AG04450 (cell line): ENCODE measurements at places on chromosomes 3 and 15. TPM values are rescaled to one million over a fixed set of nuclear protein-coding genes. Genes with fewer than 3 reads are reported as not detected.

GRCh38 chr3:158352551-158352950 is 218.4 kb upstream of the MLF1 start:
- no peak for DNase-seq

TRPM1 gene
- not detected in 2 replicates for polyA plus RNA-seq

MAN2C1 gene
- 32.5 and 37.9 TPM in 2 replicates for polyA plus RNA-seq

- DNase-seq: no peak
These were observed 959 bp downstream of the SFMBT1 start for GRCh38 chr3:53044711-53045517.

CELSR3 gene
- 0.55 and 0.73 TPM in 2 replicates for polyA plus RNA-seq

- no peak for DNase-seq
These were observed 24.8 kb upstream of the RIOX2 start for GRCh38 chr3:97996988-97997387.

- no peak for DNase-seq
These were observed 10.1 kb downstream of the AGTR1 start for GRCh38 chr3:148707601-148708380.

DNA sequence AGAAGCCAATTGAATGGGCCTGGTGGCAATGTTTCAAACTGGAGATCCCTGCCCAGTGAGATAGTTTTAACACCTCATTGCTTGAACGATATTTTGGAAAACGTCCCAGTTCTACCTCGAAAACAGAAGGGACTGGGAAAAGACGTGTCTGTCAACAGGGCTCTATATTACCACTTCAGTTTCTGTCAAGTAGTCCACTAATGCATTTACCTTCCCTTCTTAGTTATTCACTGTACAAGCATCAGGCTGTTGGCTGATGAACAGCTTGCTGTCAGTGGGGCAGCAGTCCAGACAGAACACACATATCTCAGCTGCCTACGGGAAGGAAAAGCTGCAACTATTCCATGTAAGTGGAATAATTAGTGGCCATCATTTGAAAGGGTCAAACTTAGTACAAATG is 794.7 kb upstream of the GBE1 start:
- DNase-seq: no peak

DNA sequence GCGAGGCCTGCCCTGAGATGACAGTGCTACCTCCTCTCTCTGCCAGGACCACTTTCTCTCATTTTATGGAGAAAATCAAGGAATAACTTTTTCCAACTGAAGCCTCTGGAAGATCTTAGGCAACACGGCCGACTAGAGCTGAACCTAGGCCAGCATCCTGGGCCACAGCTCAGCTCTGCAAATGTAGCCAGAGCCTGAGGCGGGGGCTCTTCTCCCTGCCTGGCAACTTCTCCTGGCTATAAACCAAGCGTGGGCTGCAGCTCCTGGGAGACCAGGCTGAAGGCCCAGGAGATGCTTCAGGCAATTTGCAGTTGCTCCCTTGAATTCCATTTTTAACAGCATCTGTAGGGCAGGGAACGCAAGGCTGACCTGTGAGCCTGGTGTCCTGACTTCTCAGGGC is 74.9 kb downstream of the CEMIP start:
- DNase-seq: no peak

GRCh38 chr3:12442654-12443501 is 41.4 kb upstream of the TSEN2 start:
- DNase-seq: no peak

ZIC4 gene
- polyA plus RNA-seq: not detected in 2 replicates

DISP2 gene
- polyA plus RNA-seq: 0.11 and 0.36 TPM in 2 replicates

GRCh38 chr3:94272016-94272415 is 209.2 kb downstream of the NSUN3 start:
- DNase-seq: no peak

ARMC8 gene
- polyA plus RNA-seq: 48.2 and 61.2 TPM in 2 replicates

DNA sequence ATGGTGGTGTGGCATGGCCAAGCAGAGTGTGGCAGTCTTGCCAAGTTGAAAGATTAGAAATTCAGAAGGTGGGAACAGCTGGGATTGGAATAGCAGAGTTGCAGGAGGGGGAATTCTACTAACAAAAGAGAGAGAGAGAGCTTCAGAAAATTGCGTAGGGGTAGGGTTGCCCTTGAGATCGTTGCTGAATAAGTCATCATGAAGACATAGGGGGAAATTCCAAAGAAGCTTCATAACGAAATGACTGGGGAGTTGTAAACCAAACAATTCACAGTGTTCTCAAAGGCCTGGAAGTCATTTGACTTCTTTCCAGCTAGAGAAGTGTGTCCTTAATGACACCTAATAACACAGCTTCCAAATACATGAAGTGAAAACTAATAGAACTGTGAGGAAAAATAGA is 26.3 kb upstream of the TIPARP start:
- no peak for DNase-seq

RFC4 gene
- polyA plus RNA-seq: 7.3 and 9.4 TPM in 2 replicates

GRCh38 chr3:53238051-53238850 is 17.6 kb downstream of the TKT start:
- peak; percentile 78 for DNase-seq

GRCh38 chr3:16511681-16512434 is 1.6 kb downstream of the RFTN1 start:
- DNase-seq: peak; percentile 30
